ENCODE measurements at places on chromosomes 12 and 14. TPM values are rescaled to one million over a fixed set of nuclear protein-coding genes. Genes with fewer than 3 reads are reported as not detected.

Gene DPY19L2
- total RNA-seq, result not detected

Gene KRT79
- not detected for total RNA-seq

Gene RD3L
- not detected for total RNA-seq

DNA sequence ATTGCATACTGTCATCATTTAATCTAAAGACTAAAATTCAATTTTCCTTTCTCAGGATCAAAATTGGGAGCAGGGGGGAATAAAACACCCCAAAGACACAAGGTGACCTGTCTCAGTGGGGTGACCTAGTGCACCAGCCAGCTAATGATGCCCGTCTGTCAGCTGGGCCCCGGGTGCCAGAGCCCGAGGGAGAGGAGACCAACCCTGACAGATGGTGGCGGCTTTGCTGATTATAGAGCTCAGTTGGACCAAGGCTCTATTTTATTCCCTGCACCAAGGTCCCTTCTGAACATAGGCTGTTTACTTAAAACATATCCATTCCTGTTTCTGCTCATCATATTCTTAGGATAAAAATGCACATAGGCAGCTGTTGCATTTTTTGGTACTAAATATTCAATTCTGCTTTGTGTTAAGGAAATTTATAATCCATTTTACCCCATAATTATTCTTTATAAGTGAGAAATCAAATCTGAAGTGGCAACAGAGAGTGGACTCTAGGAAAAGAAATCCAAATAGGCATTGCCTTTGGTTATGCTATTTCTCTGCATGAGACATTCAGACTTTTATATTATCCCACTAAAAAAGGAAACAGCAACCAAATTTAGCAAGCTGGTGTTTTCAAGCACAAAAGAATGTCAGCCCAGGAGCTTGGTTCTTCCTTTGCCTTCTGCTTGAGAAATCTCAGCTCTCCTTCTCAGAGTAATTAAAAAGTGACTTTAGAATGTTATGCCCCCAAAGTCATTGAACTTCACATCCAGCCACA, 96.8 kb upstream of the IFNG-AS1 start:
- H3K27me3 ChIP-seq, result peaks cover 21% of the 10 kb centered on the region
- no peak overlapping the region for H3K27ac ChIP-seq
- no peaks in the 10 kb centered on the region for H3K4me1 ChIP-seq
- no peak for DNase-seq

Gene IGF1
- total RNA-seq, result not detected

DNA sequence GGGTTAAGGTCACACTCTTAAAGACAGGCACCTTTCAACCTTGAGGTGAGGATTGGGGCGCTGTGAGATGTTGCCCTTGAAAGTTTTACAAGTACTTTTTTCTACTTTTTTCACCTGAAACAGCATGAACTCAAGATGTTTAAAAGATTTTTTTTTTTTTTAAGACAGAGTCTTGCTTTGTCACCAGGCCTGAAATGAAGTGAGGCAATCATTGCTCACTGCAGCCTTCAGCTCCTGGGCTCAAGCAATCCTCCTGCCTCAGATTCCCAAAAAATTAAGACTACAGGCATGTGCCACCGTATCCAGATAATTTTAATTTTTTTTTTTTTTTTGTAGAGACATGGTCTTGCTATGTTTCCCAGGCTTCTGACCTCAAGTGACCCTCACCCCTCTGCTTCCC, 243.9 kb downstream of the DIO2 start:
- H3K27me3 ChIP-seq, result no peaks in the 10 kb centered on the region
- no peak overlapping the region for H3K27ac ChIP-seq
- no peaks in the 10 kb centered on the region for H3K36me3 ChIP-seq
- no peaks in the 10 kb centered on the region for H3K4me1 ChIP-seq
- DNase-seq, result no peak

GRCh38 chr12:9387450-9387849, 179.3 kb upstream of the PZP start:
- no peaks in the 10 kb centered on the region for H3K4me1 ChIP-seq
- H3K27me3 ChIP-seq, result peaks cover 5% of the 10 kb centered on the region
- no peak overlapping the region for H3K27ac ChIP-seq
- H3K36me3 ChIP-seq, result no peaks in the 10 kb centered on the region
- DNase-seq, result no peak

DNA sequence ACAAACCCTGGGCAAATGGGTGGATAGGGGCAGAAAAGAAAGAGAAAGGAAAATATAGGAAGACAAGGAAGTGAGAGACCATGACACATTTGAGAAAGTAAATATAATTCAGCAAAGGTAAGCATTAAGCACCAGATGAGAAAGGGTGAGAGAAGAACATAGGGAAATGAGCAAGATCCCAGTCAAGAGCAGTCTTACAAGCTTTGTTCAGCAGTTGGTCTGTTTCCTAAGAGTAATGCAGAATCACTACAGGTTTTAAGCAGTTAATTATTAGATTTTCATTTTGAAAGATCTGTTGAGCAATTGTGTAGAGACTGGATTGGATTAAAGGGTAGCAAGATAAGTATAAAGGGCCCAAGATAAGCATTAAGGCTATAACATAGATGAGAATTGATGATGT, 146.3 kb downstream of the PLCZ1 start:
- no peak overlapping the region for H3K4me3 ChIP-seq
- H3K36me3 ChIP-seq, result no peaks in the 10 kb centered on the region
- H3K27ac ChIP-seq, result no peak overlapping the region
- H3K4me1 ChIP-seq, result peaks cover 5% of the 10 kb centered on the region
- no peaks in the 10 kb centered on the region for H3K27me3 ChIP-seq

GRCh38 chr12:109820816-109821381, 12.3 kb downstream of the TRPV4 start:
- peak overlapping the region; percentile 19 for H3K4me3 ChIP-seq
- peak; percentile 93 for DNase-seq
- H3K4me1 ChIP-seq, result peaks cover 45% of the 10 kb centered on the region

DNA sequence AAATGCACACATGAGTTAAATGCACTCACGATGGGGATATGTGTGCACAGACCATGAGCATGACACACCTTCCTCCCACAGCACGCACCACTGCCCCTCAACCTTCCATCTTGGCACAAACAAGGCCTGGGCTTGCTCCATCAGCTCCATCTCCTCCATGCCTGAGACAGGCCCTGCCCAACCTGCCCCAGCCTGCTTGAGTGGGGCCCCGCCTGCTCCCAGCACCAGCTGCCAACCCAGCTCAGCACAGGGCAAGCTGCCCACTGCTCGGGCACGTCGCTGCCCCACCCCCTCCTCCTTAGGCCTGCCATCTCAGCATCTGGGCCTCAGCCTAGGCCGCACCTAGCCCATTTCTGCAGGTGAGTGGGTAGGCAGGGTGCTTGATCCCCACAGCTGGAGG, 27.6 kb upstream of the KRT78 start:
- peaks cover 6% of the 10 kb centered on the region for H3K36me3 ChIP-seq
- H3K4me1 ChIP-seq, result peaks cover 80% of the 10 kb centered on the region
- DNase-seq, result peak; percentile 93
- no peak overlapping the region for H3K4me3 ChIP-seq
- H3K27me3 ChIP-seq, result no peaks in the 10 kb centered on the region

- no peak overlapping the region for H3K4me3 ChIP-seq
- DNase-seq, result no peak
- H3K27me3 ChIP-seq, result no peaks in the 10 kb centered on the region
- no peaks in the 10 kb centered on the region for H3K36me3 ChIP-seq
Observed at GRCh38 chr12:15811214-15812127, 22.3 kb upstream of the EPS8 start.

DNA sequence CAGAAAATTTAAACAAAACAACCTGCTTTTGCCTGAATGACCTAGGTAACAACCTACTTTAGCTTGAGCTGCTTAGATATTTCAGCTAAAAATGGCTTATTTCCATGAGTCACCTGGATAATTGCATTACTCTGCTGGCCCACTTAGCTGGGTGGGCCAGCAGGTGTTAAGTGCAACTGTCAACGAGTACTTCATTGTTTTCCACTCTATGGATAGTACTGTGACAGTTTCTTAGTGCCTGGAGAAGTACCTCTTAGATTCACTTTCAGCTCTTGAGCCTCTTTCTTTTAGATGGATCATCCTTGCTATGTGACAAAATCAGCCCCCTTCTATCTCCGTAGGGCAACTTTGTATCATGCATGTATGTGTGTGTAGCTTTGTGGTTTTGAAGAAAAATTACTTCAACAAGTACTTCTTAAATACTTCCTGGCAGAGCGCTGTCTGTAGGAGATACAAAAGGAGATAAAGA, 368.2 kb upstream of the ATP2B1 start:
- H3K27ac ChIP-seq, result no peak overlapping the region
- H3K27me3 ChIP-seq, result peaks cover 11% of the 10 kb centered on the region
- H3K4me1 ChIP-seq, result no peaks in the 10 kb centered on the region

DNA sequence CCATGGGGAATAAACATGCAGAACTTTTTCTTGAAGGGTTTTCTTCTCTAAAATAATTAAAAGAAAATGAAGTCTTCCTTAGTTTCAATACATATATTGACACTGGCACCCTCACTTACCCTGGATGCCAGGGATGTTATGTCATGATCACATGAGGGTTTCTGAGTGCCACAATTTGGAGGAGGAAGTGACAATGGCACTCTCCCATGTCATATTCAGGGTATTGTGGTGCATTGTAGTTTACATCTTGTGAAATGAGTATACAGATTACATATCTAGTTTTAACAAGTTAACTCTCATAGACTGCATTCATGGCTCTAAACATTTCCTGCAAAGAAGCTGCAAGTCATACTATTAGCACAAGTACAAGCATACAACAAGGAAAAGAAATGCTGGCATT, 37.7 kb downstream of the CCDC177 start:
- no peak for DNase-seq
- H3K36me3 ChIP-seq, result peaks cover 6% of the 10 kb centered on the region
- no peak overlapping the region for H3K27ac ChIP-seq

DNA sequence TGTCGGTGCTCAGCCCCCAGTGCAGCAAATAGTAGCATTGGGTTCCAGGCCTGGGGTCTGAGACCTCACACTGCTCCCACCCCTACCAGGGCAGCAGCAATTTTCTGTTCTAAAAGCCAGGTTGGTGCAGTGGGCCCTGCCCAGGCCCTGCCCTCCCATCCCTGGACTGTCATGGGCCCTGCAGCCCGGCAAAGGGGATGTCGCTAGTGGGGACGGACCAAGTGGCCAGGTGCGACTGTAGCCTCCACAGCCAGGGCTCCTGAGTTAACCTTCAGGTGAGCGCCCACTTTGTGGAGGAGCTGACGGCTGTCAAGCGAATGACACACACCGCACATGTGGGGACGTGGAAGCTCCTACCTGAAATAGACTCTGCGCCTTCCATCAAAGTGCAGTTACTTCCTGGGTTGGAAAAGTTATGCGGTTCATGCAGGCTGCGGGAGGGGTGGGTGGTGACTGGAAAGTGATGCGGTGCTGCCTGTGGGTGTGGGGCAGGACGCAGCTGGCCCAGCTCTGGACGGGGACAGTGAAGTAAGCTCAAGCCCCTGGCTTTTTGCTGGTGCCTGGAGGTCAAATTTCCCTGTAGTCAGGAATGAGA, 1.5 kb downstream of the INF2 start:
- peaks cover 29% of the 10 kb centered on the region for H3K4me1 ChIP-seq
- no peak for DNase-seq
- H3K27me3 ChIP-seq, result no peaks in the 10 kb centered on the region
- no peak overlapping the region for H3K27ac ChIP-seq

- peaks cover 7% of the 10 kb centered on the region for H3K36me3 ChIP-seq
- DNase-seq, result peak; percentile 38
- H3K4me1 ChIP-seq, result peaks cover 18% of the 10 kb centered on the region
- no peaks in the 10 kb centered on the region for H3K27me3 ChIP-seq
- no peak overlapping the region for H3K27ac ChIP-seq
Observed at GRCh38 chr14:63544591-63545299, 1.6 kb upstream of the PPP2R5E start.

GRCh38 chr14:70097576-70098249, 91.0 kb downstream of the SLC8A3 start:
- DNase-seq, result no peak
- H3K27me3 ChIP-seq, result peaks cover 65% of the 10 kb centered on the region
- no peaks in the 10 kb centered on the region for H3K36me3 ChIP-seq
- H3K27ac ChIP-seq, result no peak overlapping the region
- no peak overlapping the region for H3K4me3 ChIP-seq

GRCh38 chr14:61517911-61518384, 177.4 kb upstream of the HIF1A start:
- no peak overlapping the region for H3K4me3 ChIP-seq
- H3K4me1 ChIP-seq, result peaks cover 11% of the 10 kb centered on the region
- H3K27me3 ChIP-seq, result no peaks in the 10 kb centered on the region
- no peaks in the 10 kb centered on the region for H3K36me3 ChIP-seq
- no peak for DNase-seq

GRCh38 chr14:28012629-28013415, 753.8 kb upstream of the FOXG1 start:
- no peak overlapping the region for H3K27ac ChIP-seq
- H3K4me3 ChIP-seq, result no peak overlapping the region
- peaks cover 13% of the 10 kb centered on the region for H3K27me3 ChIP-seq
- DNase-seq, result no peak

- H3K36me3 ChIP-seq, result peaks cover 29% of the 10 kb centered on the region
- no peaks in the 10 kb centered on the region for H3K27me3 ChIP-seq
- H3K4me1 ChIP-seq, result peaks cover 9% of the 10 kb centered on the region
- no peak overlapping the region for H3K4me3 ChIP-seq
- H3K27ac ChIP-seq, result peak overlapping the region; percentile 63
Observed at GRCh38 chr14:74510223-74510931, 16.8 kb downstream of the ISCA2 start.

GRCh38 chr12:64304571-64304970, 82.5 kb upstream of the KICS2 start:
- H3K4me1 ChIP-seq, result no peaks in the 10 kb centered on the region
- no peak overlapping the region for H3K27ac ChIP-seq
- no peaks in the 10 kb centered on the region for H3K36me3 ChIP-seq
- DNase-seq, result no peak

GRCh38 chr14:67943947-67944346, 124.4 kb downstream of the RAD51B start:
- H3K27me3 ChIP-seq, result no peaks in the 10 kb centered on the region
- peaks cover 39% of the 10 kb centered on the region for H3K4me1 ChIP-seq
- DNase-seq, result peak; percentile 77

- no peaks in the 10 kb centered on the region for H3K27me3 ChIP-seq
- DNase-seq, result no peak
- H3K36me3 ChIP-seq, result peaks cover 62% of the 10 kb centered on the region
- H3K27ac ChIP-seq, result no peak overlapping the region
Observed at GRCh38 chr14:20477211-20477876, 8.1 kb downstream of the PNP start.

DNA sequence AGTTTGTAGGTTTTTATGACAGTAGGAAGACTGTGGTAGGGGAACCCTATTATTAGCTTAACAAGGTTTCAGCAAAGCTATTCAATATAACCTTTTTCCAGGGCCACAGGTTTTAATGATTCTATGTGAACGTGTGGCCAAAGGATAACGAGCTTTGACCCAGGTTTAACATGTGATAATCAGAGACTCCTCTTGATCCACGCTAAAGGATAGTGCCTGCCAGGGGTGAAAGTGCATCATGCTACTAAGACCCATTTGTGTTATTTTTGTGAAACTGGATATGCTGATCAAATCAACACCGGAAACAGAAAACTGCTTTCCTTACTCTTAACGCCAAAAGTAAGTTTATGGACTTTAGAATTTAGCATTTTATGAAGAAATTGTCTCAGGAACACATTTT, 909 bp upstream of the TAOK3 start:
- H3K4me1 ChIP-seq, result peaks cover 14% of the 10 kb centered on the region
- no peaks in the 10 kb centered on the region for H3K27me3 ChIP-seq
- H3K4me3 ChIP-seq, result peak overlapping the region; percentile 98

Gene SPTB
- total RNA-seq, result 2.1 TPM
